ENCODE measurements at places on chromosomes 12 and 14. TPM values are rescaled to one million over a fixed set of nuclear protein-coding genes. Genes with fewer than 3 reads are reported as not detected.

The B4GALNT3 gene
- 131 TPM for total RNA-seq

The RPL10L gene
- 9.6 TPM for total RNA-seq

The PLCZ1 gene
- not detected for total RNA-seq

The SLC22A17 gene
- total RNA-seq = 8.0 TPM

Data from left colon (tissue), 2 donors.